Gastrocnemius medialis (tissue), 4 donors: ENCODE measurements at places on chromosomes 16 and 17. TPM values are rescaled to one million over a fixed set of nuclear protein-coding genes. Genes with fewer than 3 reads are reported as not detected.
A peak's percentile ranks its signal among the peaks of the same experiment; 100 is the strongest.

Gene KRTAP9-8
- not detected for total RNA-seq

Gene NPIPA2
- 1.4 TPM for total RNA-seq

Gene SPATA22
- total RNA-seq = 0.23 TPM

Gene FOXO3B
- total RNA-seq = 5.6 TPM

Gene ITGAL
- 0.16 TPM for total RNA-seq

Gene CENPX
- 41.2 TPM for total RNA-seq

Gene CEP131
- total RNA-seq = 6.0 TPM

Gene GRAPL
- total RNA-seq = not detected

GRCh38 chr16:85181739-85182129 lies 69.5 kb upstream of the CIBAR2 start:
- H3K27me3 ChIP-seq = no peaks in the 10 kb centered on the region
- H3K27ac ChIP-seq = no peak overlapping the region
- H3K36me3 ChIP-seq = no peaks in the 10 kb centered on the region
- H3K4me3 ChIP-seq = no peak overlapping the region
- peaks cover 26% of the 10 kb centered on the region for H3K4me1 ChIP-seq

DNA sequence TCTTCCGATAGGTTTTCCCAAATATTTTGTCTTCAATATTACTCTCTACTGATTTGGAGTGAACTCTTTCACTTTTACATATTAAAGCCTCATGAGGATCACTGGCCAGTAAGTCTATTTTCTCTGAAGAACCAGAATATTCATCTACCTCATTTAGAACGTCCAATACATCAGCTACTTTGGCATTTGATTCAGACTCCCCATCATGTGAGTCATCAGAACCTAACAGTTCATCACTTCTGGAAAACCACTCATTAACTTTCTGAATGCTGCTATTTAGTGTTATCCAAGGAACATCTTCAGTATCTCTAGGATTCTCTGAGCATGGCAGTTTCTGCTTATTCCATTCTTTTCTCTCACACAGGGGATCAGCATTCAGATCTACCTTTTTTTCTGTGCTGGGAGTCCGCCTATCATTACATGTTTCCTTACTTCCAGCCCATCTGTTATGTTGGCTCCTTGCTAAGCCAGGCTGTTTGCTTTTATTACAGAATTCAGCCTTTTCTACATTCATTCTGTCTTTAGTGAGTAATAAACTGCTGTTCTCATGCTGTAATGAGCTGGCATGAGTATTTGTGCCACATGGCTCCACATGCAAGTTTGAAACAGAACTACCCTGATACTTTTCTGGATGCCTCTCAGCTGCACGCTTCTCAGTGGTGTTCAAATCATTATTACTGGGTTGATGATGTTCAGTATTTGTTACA lies 30.9 kb downstream of the BRCA1 start:
- no peaks in the 10 kb centered on the region for H3K4me1 ChIP-seq
- H3K27ac ChIP-seq = no peak overlapping the region

DNA sequence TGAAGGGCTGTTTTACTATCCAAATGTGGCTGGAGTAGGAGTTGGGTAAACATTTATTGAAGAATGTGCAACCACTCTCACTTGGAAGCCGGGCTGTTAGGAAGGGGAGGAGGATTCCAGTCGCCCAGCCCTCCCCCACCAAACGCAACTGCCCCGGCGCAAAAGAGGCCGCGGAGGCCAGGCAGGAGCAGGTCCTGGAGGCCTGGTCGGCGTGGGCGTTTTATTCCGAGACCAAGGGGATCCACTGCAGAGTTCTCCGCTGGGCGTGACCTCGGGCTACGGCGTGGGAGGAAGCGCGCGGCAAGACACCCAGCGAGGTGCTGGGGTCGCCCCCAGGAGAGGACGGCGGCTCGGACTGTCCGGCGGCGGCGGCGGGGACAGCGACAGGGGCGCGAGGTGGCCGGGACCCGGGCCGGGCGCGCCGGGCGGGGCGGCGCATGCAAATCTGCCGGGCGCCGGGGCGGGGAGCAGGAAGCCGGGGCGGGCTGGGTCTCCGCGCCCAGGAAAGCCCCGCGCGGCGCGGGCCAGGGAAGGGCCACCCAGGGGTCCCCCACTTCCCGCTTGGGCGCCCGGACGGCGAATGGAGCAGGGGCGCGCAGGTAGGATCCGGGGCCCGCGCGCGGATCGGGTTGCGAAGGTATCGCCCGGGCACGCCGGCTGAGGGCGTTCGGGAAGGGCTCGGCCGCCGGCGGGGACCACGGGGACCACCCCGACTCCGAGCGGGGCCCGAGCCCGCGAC lies at the start of gene IL4R:
Gene IL4R, plus strand, starts transcription at position 553 of the 739 bp plus-strand sequence. CDS start 26,230 bp downstream, outside the sequence.
- H3K27me3 ChIP-seq = peaks cover 7% of the 10 kb centered on the region
- DNase-seq = no peak
- peaks cover 8% of the 10 kb centered on the region for H3K4me1 ChIP-seq
- H3K4me3 ChIP-seq = peak within 1 kb of the TSS; percentile 71
- peak within 1 kb of the TSS; percentile 82 for H3K27ac ChIP-seq

- H3K4me1 ChIP-seq = peaks cover 30% of the 10 kb centered on the region
- peak overlapping the region; percentile 57 for H3K4me3 ChIP-seq
Observed at GRCh38 chr17:57662644-57663308, 82.3 kb downstream of the CCDC182 start.

GRCh38 chr16:89074803-89075688 lies 18.6 kb upstream of the ACSF3 start:
- no peaks in the 10 kb centered on the region for H3K36me3 ChIP-seq
- H3K4me1 ChIP-seq = no peaks in the 10 kb centered on the region
- no peak overlapping the region for H3K4me3 ChIP-seq
- H3K27ac ChIP-seq = no peak overlapping the region
- DNase-seq = no peak

- H3K4me1 ChIP-seq = no peaks in the 10 kb centered on the region
- H3K4me3 ChIP-seq = no peak overlapping the region
- DNase-seq = no peak
- no peak overlapping the region for H3K27ac ChIP-seq
Observed at GRCh38 chr17:77254951-77255825, 114.4 kb downstream of the SEC14L1 start.

- peaks cover 75% of the 10 kb centered on the region for H3K4me1 ChIP-seq
- no peak overlapping the region for H3K4me3 ChIP-seq
- no peaks in the 10 kb centered on the region for H3K36me3 ChIP-seq
- DNase-seq = no peak
- H3K27ac ChIP-seq = peak overlapping the region; percentile 71
Observed at GRCh38 chr16:89315271-89315670, 97.8 kb downstream of the ZNF778 start.

DNA sequence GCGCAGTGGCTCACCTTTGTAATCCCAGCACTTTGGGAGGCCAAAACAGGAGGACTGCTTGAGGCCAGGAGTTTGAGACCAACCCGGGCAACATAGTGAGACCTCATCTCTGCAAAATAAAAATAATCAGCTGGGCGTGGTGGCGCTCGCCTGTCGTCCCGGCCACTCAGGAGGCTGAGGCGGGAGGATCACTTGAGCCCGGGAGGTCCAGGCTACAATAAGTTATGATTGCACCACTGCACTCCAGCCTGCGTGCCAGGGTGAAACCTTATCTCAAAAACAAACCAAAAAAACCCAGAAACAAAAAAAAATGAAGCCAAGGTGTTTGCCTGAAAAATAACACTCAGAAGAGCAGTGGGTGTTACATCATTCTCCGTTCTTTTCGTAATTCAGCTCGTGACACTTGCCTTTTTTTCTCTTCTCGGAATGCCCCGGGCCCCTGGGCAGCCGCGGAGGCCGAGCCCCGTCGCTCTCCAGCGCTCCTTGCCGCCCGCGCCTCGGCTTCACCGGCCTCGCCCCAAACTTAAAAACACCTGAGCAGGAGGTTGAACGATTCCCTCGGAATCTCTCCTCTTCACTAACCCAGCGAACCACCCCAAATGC lies 17.0 kb downstream of the PRCD start:
- peak overlapping the region; percentile 97 for H3K27ac ChIP-seq
- DNase-seq = no peak
- H3K27me3 ChIP-seq = no peaks in the 10 kb centered on the region
- peaks cover 59% of the 10 kb centered on the region for H3K4me1 ChIP-seq

- H3K4me3 ChIP-seq = no peak overlapping the region
- H3K27ac ChIP-seq = no peak overlapping the region
- no peak for DNase-seq
- H3K4me1 ChIP-seq = no peaks in the 10 kb centered on the region
- no peaks in the 10 kb centered on the region for H3K27me3 ChIP-seq
Observed at GRCh38 chr17:27544350-27545131, 86.4 kb upstream of the LGALS9 start.

DNA sequence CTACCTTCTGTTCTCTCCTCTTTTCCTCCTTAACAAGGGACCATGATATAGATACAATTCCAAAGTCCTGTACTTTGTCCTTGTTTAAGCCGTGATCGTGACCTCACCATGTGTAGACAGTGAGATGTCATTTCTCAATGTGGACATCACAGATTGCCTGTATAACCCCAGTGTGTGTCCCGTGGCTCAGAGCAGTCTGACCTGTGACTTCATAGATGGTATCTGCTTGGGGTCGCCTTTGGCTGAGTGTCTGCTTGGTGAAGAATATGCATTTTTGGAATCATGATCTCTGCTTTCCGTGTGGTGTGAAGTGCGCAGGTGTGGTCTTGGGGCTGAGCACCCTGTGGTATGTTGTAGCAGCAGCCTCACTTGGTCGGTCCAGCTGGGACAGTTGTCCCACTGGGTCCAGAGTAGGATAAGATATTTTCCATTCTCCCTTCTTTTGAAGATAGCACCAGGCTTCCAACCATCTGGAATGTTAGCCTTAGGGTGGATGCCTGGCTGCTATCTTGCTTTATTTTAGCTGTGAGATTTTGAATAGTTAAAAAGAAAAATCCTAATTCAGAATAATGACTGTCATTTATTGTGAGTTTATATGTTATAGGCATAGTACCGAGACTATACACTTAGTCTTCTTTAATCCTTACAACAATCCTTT lies 13.4 kb downstream of the MSI2 start:
- DNase-seq = no peak
- no peaks in the 10 kb centered on the region for H3K36me3 ChIP-seq
- no peak overlapping the region for H3K27ac ChIP-seq
- no peak overlapping the region for H3K4me3 ChIP-seq
- peaks cover 37% of the 10 kb centered on the region for H3K4me1 ChIP-seq

- H3K27ac ChIP-seq = no peak overlapping the region
- no peak for DNase-seq
- no peak overlapping the region for H3K4me3 ChIP-seq
- no peaks in the 10 kb centered on the region for H3K36me3 ChIP-seq
- no peaks in the 10 kb centered on the region for H3K27me3 ChIP-seq
Observed at GRCh38 chr16:13165024-13165423, 263.6 kb downstream of the SHISA9 start.

DNA sequence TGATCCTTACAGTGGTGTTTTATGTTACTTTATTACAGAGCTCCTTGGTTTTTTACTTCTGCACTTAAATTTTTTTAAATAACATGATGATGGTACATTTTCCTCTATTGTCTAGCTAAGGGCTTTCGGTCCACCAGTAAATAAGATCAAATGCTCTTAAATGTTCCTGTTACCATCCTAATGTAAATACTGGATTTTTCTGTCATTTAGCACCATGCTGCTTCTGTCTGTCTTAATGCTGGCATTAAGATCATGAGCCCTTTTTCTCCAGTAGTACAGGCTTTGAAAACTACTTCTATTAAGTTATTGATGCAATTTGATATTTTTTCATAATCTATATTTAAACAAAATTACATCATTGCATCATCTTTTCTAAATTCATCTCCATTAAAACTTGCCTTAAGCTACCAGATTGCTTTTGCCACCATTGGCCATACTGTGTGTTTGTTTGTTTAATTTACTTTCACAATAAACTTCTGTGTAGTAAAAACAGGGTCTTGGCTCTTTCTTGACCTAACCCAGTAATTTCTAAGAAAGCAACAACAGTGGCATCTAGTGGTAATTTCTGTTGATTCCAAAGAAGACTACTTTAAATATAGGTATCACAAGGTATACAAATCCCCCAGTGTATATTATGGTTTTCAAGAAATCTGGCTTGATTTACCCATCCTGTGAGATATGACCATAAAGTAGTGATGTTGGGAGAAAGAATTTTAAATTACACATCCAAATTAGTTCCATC lies 9.0 kb upstream of the PHAF1 start:
- H3K36me3 ChIP-seq = no peaks in the 10 kb centered on the region
- no peak overlapping the region for H3K27ac ChIP-seq
- no peak for DNase-seq
- H3K4me3 ChIP-seq = no peak overlapping the region
- no peaks in the 10 kb centered on the region for H3K27me3 ChIP-seq
- peaks cover 17% of the 10 kb centered on the region for H3K4me1 ChIP-seq

- no peak overlapping the region for H3K4me3 ChIP-seq
- no peak for DNase-seq
- no peaks in the 10 kb centered on the region for H3K36me3 ChIP-seq
- H3K27me3 ChIP-seq = no peaks in the 10 kb centered on the region
Observed at GRCh38 chr16:7150230-7150629, 182.4 kb upstream of the RBFOX1 start.

- H3K27me3 ChIP-seq = no peaks in the 10 kb centered on the region
- no peak for DNase-seq
- H3K4me1 ChIP-seq = peaks cover 14% of the 10 kb centered on the region
Observed at GRCh38 chr16:27253526-27253930, 15.0 kb downstream of the NSMCE1 start.

DNA sequence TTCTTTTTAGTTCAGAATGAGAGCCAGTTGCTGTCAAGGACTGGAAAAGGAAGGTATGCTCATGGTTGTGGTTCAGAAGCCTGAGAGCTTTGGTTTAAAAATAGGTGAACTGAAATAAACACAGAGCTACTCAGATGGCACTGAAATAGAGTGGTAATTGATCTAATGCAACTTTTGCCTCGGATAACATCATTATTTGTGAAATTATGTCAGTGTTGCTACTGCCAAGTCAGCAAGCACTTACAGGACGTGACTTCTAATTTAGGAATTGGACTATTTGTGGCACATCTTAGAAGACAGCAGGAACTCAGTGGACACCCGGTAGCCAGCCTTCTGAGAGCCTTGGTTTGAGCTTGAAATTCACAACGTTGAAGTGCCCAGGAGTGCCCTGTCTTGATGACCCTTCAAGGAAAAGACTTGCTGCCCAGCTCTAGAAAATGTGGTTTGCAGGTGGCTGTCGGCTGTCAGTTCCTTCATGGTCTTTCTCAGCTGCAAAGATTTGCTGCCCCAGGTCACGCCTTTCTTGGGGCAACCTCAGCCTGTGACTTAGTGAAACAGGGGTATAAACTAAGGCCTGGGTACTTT lies 42.0 kb upstream of the XYLT1 start:
- no peaks in the 10 kb centered on the region for H3K27me3 ChIP-seq
- DNase-seq = no peak
- H3K4me1 ChIP-seq = no peaks in the 10 kb centered on the region
- no peak overlapping the region for H3K4me3 ChIP-seq
- H3K36me3 ChIP-seq = no peaks in the 10 kb centered on the region
- no peak overlapping the region for H3K27ac ChIP-seq

- H3K27me3 ChIP-seq = peaks cover 7% of the 10 kb centered on the region
- H3K36me3 ChIP-seq = no peaks in the 10 kb centered on the region
- no peaks in the 10 kb centered on the region for H3K4me1 ChIP-seq
- no peak for DNase-seq
- no peak overlapping the region for H3K4me3 ChIP-seq
Observed at GRCh38 chr17:74080656-74081582, 122.6 kb upstream of the RPL38 start.

GRCh38 chr17:31888124-31888523 lies 13.4 kb downstream of the UTP6 start:
- no peaks in the 10 kb centered on the region for H3K4me1 ChIP-seq
- no peak overlapping the region for H3K27ac ChIP-seq
- H3K27me3 ChIP-seq = no peaks in the 10 kb centered on the region

- no peaks in the 10 kb centered on the region for H3K4me1 ChIP-seq
- no peak overlapping the region for H3K4me3 ChIP-seq
- H3K27ac ChIP-seq = no peak overlapping the region
- H3K27me3 ChIP-seq = no peaks in the 10 kb centered on the region
- DNase-seq = no peak
- H3K36me3 ChIP-seq = no peaks in the 10 kb centered on the region
Observed at GRCh38 chr16:50396761-50397535, 28.2 kb upstream of the BRD7 start.
